Left ventricle myocardium inferior (tissue), 1 donor: ENCODE measurements at places on chromosomes 5 and 9.

- no peak for DNase-seq
Observed at GRCh38 chr9:2743937-2744529, 26.7 kb downstream of the KCNV2 start.

DNA sequence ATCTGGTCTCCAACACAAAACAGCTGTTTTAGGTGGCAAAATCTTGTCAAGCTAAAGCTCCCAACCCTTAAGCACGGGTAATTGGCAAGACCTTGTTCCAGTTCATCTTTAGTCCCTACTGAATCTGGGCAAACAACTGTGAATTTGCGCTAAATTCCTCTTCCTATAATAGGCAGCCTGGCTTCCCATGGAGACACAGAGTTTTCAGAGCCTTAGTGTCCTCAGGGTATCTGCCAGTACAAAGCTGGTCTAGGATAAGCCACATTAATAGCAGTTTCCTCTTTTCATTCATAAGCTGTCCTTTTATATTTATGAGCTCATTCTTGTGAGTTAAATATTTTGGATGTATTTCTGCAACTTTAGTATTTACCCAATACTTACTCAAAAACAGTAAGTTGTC is 59.5 kb downstream of the FGF10 start:
- DNase-seq: no peak

DNA sequence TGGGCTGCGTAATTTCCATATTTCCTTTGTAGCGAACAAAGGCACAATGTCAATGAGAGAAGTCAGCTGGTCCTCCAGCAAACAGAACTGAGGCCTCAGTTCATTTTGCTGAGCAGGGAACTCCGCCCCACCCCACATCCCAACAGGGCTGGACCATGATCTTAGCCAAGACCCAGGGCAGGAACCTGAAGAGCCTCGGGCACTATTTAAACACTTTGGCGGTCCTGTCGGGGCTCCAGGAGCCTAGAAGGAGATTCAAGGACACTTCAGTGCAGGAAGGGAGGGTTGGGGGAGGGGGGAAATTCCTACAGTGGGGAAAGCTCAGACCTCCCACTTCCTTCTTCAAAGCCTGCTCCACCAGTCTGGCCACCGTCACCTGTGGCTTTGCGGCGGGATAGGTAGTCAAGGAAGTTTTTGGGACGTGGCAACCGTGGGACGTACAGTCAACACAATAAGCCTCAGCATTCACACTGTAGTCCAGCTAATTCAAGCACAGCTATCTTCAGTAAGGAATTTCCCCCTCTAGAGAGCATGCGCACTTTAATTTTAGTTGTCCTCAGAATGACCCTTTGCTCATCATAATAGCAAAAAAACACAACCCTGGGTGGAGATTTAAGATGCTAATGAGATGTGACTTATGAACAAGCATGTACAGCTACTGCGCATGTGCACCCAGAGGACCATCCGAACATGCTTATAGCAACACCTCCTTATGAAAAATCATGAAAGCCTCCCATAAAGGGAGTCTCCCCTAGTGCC is 30.9 kb downstream of the S1PR3 start:
- no peak for DNase-seq

DNA sequence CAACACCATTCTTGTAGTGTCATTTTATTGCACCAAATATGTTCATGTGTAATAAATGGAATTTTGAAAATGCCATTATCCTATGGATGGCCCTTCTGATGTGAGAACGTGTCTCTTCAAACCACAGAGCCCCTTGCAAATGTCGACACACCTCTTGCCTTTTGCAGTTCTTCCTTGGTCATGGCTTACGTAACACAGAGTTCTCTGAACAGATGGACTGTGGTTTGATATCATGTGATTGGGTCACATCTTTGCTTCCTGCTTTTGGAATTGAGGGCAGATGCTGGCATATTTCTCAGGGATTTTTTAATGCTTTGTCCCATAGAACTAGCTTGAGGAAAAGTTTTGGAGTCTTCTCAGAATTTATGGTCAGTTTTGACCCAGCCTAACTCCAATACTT is 4.6 kb downstream of the TGFBR1 start:
- no peak for DNase-seq

GRCh38 chr9:7523426-7524043 is 276.0 kb downstream of the DMAC1 start:
- DNase-seq: no peak

DNA sequence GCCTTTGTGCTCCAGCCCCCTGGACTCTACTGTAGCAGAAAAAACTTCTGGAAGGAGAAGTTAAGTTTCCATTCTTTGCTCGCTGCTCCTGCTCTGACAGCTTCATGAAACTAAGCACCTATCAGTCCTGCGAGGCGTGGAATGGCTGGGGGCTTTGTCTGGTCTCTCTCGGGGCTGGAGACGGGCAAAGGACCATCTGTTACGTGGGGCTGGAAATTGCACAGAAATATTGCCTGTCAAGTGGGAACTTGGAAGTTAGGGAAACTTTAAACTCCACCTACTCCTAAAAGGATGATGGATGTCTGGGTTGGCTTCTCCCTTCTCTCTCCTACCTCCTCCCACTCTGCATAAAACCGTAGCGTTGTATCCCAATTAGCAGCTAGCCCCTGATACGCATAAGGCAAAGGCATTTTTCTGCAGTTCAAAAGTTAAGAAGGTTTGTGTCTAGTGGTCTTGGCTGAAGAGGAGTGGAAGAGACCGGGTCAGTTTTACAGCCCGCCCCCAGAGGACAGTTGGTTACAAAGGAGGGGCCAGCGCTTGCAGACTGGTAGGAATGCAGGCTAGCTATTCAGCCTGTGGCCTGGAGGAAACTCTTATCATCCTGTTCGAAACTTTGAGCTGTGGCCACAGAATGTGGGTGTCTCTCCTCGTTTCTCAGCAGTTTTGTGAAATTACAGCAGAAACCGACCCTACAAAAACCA is 1.3 kb downstream of the FBXL7 start:
- peak; percentile 52 for DNase-seq

- DNase-seq: no peak
Observed at GRCh38 chr9:34994260-34994899, 4.8 kb downstream of the DNAJB5 start.

DNA sequence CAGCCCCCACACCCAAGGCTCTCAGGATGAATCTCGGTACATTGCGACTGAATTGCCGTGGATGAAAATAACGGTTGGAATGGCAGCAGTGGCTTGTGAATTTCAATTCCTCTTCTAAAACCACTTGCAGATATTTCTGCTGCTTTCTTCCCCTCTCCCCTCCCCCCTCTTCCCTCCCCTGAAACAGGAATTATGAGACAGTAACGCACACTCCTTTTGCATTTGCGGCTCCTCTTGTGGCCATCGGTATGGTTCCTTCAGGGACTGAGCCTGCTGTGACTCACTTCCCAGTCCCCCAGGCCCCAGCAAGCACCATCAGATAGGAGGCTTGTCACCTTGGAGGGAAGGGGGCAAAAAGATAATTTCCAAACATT is 9.7 kb downstream of the DCANP1 start:
- no peak for DNase-seq

DNA sequence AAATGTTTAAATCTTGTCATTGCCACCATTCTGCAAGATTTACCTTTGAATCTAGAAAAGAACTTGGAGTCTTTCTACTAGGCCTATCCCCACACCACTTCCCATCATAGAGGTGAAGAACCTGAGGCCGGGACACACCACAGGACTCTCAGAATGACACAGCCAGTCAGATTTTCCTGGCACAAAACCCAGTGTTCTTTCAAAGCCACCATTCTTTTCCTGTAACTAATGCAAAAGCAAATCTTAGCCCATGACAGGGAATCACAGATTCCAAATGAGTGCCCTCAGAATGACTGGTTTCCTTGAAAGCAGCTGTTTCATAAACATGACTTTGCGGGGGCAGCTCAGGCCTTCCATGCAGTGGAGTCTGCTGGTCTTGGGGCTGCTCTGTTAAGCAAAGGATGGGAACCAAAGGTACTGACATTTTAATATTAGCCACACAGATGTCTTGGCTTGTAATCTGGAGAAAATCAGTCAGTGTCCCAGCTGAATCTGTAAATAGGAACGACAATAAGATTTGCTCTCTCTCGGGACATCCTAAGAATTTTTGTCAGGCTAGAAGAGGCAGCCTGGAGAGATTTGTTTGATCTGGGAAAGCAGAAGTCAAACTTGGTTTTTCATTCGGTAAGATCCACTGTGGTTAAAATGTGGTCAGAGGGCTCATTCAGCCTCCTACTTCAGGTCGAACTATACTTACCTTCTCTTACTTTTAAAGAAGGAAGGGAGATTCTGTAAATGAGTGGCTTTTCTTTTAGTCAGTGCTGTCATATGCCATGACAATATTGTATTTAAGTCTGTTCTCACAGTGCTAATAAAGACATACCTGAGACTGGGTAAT is 115.1 kb downstream of the PALM2AKAP2 start:
- DNase-seq: no peak

DNA sequence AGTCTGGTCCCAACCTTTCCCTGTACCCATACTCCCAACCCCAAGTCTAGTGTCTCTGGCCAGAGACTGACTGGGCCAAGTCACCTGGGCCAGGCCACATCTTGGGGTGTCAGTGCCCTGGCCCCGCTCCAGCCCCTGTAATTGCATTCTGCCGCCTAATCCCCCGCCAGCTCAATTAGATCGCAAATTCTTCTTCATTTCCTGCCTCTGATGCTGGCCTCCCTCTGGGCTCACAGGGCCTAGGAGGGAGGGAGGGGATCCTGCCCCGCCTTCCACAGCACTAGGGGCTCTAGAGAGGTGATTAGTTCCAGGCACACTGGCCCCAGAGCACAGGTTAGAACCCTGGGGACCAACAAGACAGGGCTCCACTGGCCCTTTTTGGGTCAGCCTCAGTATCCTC is 5.5 kb downstream of the CXXC5 start:
- no peak for DNase-seq

GRCh38 chr9:33471361-33471760 is 2.4 kb downstream of the NOL6 start:
- DNase-seq: no peak

DNA sequence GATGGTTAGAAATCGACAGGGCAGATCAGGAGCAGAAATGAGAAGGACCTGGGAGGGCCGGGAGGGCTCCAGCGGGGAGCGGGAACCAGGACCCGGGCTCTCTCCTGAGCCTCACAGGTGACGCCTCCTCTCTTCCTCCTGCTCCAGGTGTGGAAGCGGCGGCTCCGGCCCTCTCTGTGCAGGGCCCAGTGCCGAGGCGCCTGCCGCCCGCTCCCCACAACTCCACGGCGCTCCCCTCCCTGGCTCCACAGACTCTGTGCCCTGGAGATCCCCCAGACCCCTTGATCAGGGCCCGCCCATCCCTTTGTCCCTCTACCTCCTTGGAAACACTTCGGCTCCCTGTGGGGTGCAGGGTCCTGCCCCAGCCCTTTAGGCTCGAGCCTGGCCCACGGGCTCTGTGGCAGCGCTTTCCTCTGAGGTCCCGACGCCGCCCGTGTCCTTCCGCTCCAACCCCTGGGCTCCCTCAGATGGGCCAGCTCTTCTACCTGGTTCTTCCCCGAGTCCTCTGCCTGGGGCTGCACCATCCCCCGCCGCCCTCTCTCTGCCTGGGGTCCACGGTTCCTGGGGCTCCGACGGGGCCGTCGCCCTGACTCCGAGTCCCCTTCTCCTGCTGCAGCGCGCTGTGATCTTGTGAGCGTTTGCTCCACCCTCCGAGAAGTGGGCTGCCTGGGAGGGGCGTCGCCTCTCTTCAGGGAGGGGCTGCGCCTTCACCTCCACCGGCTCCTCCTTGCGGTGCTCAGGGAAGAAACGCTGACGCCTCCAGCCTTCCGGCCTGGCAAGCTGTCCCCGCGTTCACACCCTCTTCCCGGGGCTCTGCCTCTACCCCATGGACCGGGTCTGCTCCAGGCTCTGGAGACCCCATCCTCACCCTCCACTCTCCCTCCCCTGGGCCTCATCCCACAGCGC is 22.4 kb upstream of the SLC6A3 start:
- DNase-seq: no peak

DNA sequence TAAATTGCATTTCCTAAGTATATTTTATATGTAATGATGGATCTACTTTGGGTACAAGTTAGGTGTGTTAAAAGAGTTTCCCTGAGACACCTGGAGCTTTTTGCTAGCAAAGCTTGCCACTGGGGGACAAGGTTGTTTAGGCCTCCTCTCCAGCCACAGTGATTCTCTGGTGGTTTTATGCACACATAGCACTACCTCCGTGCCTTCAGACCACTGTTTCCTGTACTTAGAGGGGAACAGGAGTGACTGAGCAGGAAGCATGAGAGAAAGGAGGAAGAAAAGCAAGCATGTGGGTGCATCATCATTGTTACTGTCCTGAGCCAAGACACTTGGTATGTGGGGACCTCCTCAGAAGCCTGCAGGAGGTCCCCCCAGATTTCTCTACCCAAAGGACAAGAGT is 272.1 kb downstream of the RASEF start:
- DNase-seq: no peak
